T-cell (primary cell): ENCODE measurements at places on chromosomes 2 and 18.

GRCh38 chr2:139296672-139297209 lies 516.6 kb upstream of the NXPH2 start:
- DNase-seq, result no peak

GRCh38 chr2:240760121-240760520 lies 59.9 kb downstream of the KIF1A start:
- no peak for DNase-seq

DNA sequence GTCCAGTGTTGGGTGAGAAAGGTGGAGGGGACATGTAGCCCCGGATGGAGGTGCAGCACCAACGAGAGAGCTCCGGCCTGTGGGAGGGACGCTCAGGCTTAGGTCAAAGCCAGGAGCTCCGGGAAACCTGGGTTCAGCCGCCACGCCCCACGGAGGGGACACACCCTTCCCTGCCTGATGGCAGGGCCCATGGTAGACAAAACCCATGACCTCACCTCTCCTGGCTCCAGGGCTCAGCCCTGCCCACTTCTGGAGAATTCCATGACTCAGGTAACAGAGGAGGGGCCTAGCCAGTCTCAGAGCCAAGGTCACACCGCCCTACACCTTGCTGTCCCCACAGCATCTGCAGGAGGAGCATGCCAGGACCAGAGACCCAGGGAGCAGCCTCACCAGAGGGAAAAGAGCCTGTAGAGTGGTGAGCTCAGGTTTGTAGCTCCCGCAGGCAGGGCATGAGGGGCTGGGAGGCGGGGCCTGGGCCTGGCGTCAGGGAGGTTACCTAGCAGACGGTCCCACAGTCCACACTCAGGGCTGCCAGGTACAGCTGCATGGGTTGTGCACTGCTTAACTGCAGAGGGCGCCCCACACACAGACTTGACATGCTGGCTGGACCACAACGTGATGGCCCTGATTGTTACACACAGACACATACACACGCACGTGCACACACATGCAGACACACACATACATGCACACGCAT lies 70.8 kb upstream of the SMAD7 start:
- DNase-seq, result peak; percentile 22

- DNase-seq, result no peak
Measured at GRCh38 chr2:15894481-15895144, 45.7 kb upstream of the MYCN start.

GRCh38 chr18:58118536-58118935 lies 74.5 kb downstream of the NEDD4L start:
- no peak for DNase-seq

DNA sequence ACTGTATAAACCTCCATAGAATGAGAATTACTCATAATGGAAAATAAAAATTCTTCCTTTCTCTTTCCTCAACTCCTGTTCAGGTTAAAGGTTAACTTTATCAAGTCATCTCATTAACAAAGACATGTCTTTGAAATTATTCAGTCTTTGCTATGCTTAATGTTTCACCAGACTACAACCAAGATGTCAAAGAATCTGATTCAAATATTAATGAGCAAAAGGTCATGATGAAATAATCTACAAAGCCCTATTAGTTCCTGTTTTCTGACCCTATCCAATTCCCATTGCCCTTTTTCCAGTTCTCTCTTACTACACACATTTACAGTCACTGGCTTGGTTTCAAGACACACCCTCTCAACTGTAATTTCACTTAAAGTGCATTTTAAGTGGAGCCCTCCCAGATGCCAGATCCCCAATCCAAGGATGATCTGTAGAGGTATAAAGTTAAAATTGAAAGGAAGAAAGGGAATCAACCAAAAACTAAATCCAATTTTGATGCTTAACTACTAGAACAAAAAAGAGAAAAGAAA lies 246.9 kb upstream of the CYP26B1 start:
- DNase-seq, result no peak

DNA sequence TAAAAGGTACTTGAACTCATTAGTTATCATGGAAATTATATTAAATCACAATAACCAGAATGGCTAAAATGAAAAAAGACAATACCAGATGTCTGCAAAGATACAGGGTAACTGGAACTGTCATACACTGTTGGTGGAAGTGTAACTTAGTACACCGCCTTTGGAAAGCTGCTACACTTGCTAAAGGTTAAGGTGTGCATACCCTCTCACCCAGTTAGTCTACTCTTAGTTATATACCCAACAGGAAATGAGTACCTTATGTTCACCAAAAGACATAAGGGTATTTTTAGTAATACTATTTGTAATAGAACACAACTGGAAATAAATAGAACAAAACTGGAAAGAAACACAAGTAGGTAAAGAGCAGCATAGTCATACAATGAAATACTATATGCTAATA lies 155.8 kb upstream of the THUMPD2 start:
- no peak for DNase-seq

DNA sequence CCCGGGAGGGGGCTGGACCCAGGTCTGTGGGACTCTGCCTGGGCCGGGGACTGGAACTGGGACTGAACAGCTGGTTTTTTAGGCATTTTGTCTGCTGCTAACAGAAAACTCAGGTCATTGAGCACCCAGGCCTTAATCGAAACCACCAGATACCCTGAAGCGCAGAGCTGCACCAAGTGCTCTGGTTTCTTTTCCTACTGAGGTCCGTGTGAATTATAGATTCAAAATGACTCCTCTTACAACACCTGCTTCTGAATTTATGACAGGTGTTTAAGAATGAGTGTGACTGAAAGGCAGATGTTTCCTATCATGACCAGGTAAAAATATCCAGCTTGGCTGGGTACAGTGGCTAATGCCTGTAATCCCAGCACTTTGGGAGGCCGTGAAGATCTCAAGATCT lies 47.8 kb downstream of the TRAPPC12 start:
- no peak for DNase-seq

- no peak for DNase-seq
Measured at GRCh38 chr2:169734169-169734847, 676 bp downstream of the KLHL23 start.

- DNase-seq, result no peak
Measured at GRCh38 chr18:73826098-73826497, 321.5 kb downstream of the FBXO15 start.

DNA sequence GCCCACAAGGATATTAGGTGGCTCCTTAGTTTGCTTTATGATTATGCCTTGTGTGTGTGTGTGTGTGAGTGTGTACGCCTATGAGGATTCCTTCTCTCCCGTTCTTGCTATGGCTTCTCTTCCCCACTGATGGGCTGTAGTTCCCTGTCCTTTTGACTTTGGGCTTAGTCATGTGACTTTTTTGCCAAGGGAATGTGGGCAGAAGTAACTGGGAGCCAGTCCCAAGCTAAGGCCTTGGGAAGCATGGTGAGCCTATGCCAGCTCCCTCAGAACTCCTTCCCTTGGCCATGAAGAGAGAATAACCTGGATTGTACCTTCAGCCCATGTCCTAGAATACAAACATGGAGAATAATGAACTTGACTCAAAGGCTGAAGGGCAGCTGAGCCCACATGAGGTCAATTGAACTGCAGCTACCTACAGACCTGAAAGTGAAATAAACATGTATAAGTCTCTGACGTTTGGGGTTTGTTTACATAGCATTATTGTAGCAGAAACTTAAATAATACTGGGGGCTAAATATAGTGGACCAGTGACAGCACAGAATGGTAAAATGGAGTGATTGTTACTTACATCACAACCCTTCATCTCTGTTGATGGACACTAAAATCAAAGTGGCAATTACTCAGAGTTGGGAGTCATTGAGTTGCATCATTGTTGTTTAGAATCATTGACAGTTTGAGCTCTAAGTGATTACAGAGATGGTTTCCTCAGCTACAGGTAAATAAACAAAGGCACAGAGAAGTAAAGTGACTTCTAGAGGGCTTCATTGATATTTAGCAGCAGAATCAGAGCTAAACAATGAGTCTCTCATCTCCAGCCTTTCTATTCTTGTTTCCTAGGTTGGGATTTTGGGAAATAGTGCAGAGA lies 15.3 kb upstream of the IL36G start:
- no peak for DNase-seq

DNA sequence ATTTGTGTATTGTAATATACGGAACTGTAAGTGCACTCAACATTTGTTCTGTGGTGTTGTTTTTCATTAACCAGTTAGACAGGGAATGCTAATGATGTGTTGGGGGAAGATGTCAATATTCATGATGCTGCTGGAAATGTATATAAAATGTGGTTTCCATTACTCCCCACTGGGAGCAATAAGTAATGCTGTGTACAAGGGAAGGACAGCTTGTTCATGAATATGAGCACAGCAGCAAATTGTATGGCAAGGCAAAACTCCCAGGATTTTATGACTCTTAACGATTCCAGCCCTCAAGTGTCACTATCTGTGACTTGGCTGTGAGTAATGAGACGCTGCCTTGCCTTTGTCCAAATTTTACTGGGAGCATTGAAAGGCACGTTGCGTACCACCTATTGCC lies 312.4 kb upstream of the DDX18 start:
- DNase-seq, result no peak
